NCI-H1105 (cell line): ENCODE measurements at places on chromosomes 12 and 14.

DNA sequence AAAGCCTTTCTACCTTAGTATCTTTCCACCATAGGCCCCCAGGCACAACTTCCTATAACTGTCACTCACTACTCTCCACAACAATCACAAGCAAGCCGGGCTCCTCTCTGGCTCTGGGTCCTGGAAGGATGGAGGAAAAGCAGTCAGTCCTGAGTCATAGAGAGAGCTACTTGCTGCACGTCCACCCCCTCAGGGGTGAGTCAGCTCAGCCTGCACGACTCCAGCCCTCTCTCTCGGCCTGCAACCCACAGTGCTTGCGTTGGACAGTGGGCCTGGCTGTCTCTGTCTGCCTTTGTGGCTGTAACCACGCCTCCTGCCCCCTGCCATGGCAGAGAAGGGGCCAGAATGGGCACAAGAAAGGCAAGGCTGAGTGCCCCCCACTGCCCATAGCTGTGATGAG, 154.1 kb upstream of the FKBP4 start:
- DNase-seq: no peak

GRCh38 chr14:90398315-90398839, 1.5 kb downstream of the CALM1 start:
- peak; percentile 56 for DNase-seq

DNA sequence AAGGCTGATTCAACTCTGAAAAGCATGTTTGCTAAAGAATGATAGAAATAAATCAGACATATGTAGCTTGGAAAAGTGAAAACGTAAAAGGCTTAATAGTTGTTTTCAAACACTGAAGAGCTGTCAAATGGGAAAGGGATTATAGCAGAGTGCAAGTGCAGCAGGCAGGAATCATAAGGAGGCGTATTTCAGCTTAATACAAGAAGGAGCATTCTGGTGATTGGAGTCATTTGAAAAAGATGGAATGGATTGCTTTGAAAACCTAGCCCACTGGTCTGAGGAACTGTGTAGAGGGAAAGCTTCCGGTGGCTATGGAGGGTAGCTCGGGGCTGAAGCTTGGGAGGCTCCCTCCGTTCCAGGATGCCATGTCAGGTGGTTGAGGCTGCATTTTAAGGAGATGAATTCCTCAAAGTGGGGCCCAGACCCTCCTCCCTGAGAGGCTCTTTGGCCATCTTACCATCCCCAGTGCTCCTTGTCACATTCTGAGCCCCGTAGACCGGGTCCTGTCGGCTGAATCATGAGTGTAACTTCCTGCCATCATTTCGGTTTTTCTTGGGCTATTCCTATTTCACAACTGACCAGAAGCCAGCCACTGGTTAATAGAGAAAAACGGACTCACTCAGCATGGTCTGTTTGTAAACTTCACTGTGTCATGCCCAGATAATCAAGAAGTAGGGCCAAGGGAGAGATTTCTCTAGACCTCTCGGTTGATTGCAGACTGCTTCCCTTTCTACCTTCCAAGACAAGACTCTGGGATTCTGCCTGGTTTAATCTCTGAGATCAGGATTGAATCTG, 6.5 kb downstream of the WNT5B start:
- no peak for DNase-seq

DNA sequence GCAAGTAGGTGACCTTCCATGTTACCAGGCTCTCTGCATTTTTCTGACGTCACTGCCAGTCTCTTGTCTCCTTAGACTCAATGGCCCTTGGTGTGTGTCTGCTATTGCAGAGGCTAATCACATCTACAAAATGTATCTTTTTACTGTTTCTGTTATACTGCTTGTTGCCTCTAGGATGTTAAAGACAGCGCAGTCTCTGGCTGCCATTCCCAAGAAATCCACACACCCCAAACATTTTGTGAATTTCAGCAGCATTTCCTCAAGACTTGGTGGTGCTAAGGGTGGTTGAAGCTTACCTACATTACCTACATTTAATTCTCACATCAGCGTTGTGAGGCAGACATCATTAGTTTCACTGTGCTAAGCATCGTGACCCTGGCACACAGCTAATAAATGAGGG, 87.2 kb downstream of the C12orf75 start:
- no peak for DNase-seq

DNA sequence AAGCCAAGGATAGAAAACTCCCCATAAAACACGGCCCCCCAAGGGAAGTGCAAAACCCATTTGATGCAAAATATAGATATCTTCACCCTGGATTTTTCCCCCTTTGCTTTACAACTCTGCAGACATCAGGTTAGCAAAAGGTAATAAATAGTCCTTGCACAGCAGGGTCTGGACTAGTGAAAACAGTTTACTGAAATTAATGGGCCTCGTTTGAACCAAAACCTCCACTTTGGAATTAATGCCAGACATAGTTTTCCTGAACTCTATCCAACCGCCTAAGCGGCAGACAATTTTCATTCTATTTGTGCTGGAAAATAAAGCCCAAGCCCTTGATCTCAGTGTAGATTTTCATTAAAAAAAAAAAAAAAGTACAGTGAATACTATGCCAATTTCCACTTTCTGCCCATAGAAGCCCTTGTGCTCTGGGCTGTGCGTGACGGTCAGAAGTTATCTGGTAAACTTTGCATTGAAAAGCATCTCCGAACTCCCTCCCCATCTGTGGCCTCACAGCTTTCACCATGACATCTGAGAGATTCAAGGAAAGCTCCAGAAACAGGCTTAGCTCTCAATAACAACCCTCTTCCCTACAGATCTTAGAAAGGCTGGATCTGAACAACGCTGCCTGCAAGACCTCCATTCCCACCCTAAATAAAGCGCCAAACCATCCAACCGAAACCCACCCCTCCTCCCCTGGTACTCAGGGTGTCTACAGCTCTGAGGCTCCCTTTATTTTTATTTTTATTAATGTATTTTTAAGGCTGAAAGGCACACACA, 11.0 kb upstream of the IRF2BPL start:
- peak; percentile 51 for DNase-seq

- no peak for DNase-seq
Observed at GRCh38 chr14:34087571-34087970, 136.7 kb upstream of the EGLN3 start.

DNA sequence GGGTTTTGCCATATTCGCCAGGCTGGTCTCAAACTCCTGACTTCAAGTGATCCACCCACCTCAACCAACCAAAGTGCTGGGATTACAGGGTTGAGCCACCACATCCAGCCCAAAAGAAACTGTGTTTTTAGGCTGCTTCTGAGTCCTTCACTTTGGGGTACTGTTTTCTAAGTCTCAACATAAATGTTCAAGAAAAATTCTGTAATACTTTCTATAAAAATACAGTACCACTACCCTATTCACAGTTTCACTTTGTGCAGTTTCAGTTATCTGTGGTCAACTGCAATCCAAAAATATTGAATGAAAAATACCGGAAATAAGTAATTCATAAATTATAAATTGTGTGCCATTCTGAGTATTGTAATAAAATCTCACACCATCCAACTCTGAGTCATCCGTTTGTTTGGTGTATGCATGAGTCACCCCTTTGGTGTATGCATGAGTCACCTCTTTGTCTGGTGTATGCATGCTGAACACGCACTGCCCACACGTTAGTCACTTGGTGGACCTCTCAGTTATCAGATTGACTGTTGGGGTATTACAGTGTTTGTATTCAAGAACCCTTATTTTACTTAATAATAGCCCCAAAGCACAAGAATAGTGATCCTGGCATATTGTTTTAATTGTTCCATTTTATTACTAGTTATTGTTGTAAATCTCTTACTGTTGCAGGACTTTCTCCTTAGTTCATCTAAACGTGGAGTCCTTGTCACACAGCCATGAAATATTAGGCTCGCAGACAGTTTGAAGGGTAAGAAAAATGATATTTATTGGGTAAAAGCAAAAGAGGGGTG, 190.2 kb downstream of the FSCB start:
- no peak for DNase-seq

GRCh38 chr12:1808798-1809480, 11.4 kb upstream of the LRTM2 start:
- DNase-seq: no peak

DNA sequence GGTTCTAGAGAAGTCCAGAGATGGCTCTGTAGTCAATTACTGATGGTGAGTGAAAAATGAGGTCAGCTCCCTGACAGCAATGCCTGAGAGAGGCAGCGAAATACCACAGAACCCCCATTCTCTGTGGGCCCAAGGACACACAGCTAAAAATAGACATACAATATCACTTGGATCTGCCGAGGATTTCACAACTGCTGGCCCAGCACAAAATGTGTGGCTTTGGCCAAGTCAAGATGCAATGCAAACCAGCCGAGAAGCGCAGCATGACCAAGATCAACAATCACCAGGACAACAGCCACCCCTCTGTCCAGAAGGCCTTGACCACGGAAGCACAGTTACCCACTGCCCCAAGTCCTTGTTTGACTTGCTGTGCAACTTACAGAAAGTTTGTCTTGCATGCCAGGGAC, 52.2 kb downstream of the CKAP4 start:
- no peak for DNase-seq

DNA sequence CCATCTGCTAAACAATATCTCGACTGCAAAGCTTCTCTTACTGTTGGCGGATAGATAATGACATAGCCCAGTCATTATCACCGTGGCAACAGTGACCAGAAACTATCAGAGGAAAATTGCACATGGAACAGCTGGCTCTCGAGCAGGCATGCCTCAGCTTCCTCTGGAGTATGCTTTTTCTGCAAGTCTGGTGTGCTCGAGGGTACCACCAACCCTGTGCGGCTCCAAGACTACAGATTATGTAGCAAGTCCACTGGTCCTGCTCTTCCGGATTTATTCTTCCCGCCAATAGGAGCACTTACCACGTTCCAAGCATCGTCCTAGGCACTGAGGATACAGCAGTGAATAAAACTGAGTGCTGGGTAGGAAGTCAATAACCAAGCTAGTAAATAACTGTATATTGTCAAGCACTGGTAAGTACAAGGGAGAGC, 1.4 kb upstream of the GLRX5 start:
- peak; percentile 67 for DNase-seq

- DNase-seq: peak; percentile 76
Observed at GRCh38 chr14:104977681-104978653, at the start of gene AHNAK2. TSS of gene AHNAK2 (minus strand) at chr14:104978374. CDS start at chr14:104978237, 137 bp downstream.

DNA sequence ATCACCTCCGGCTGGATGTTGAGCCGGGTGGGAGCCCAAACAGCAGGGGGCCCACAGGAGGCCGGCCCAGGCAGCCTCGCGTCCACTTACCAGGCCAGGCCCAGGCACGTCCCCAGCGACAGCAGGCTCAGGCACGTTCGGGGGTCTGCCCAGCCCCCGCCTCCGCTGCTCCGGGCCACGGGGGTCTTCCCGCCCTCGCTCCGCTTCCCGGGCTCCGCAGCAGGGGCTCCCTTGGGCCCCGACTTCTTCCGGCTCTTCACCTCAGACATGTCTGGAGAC, 216 bp downstream of the IKBIP start:
- peak; percentile 72 for DNase-seq

DNA sequence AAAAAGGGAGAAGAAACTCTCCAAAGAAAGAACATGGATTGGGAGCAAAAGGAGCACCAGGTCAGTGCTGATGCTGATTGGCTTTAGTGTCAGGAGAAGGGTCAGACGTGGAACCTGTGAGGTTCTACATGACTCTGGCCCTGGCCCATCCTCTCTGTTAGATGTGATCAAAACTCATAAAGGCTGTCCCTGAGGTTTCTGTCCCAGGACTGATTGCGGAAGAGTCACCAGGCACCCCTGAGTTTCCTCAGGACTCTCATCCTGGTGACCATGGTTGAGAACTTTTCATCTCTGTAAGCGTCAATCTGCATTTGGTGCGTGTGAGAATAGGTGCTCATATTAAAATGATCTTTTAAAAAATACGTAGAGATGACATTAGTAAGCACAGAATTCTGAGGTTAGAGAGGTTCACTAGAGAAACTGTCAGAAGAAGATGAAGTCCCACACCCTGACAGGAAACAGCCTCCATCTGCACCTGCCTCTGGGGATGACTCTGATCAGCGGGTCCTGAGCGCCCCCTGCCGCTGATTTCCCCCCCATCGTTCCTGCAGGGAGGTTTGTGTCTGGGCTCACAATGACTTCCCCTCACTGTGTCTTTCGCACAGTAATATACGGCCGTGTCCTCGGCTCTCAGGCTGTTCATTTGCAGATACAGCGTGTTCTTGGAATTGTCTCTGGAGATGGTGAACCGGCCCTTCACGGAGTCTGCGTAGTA, 741.8 kb downstream of the TMEM121 start:
- DNase-seq: no peak

DNA sequence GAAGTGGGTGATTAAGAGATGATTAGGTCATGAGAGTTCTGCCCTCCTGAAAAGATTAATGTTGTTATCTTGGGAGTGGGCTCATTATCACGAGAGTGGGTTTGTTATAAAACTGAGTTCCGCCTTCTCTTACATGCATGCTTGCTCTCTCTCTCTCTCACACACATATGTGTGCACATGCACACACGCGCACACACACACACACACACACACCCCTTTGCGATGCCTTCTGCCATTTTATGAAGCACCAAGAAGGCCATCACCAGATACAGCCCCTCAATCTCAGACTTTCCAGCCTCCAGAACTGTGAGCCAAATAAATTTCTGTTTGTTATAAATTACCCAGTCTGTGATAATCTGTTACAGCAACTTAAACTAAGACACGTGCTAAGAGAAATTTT, 5.7 kb upstream of the SLC41A2 start:
- no peak for DNase-seq
